Activated CD4-positive, alpha-beta memory T cell treated with anti-CD3 and anti-CD28 coated beads, Interleukin-2, amount 10 ng/mL, durations not matched to agents 7 days and 5 days (primary cell): ENCODE measurements at places on chromosomes 2 and 18. TPM values are rescaled to one million over a fixed set of nuclear protein-coding genes. Genes with fewer than 3 reads are reported as not detected.

GRCh38 chr2:148218326-148219075 lies 197.6 kb downstream of the MBD5 start:
- H3K27ac ChIP-seq, result no peak overlapping the region
- H3K4me1 ChIP-seq, result no peaks in the 10 kb centered on the region
- H3K4me3 ChIP-seq, result no peak overlapping the region
- H3K36me3 ChIP-seq, result peaks cover 5% of the 10 kb centered on the region
- no peaks in the 10 kb centered on the region for H3K27me3 ChIP-seq
- no peak for DNase-seq

GRCh38 chr2:18396329-18397010 lies 164.0 kb downstream of the RDH14 start:
- H3K4me3 ChIP-seq, result no peak overlapping the region
- DNase-seq, result no peak
- H3K27me3 ChIP-seq, result peaks cover 1% of the 10 kb centered on the region
- no peaks in the 10 kb centered on the region for H3K36me3 ChIP-seq
- H3K27ac ChIP-seq, result no peak overlapping the region

The EPB41L3 gene
- 0.73 TPM for total RNA-seq

GRCh38 chr18:58501066-58501896 lies 127.6 kb downstream of the ALPK2 start:
- no peak overlapping the region for H3K4me3 ChIP-seq
- H3K27ac ChIP-seq, result no peak overlapping the region
- peaks cover 4% of the 10 kb centered on the region for H3K4me1 ChIP-seq
- H3K27me3 ChIP-seq, result peaks cover 13% of the 10 kb centered on the region

GRCh38 chr2:221649051-221649775 lies 77.1 kb upstream of the EPHA4 start:
- H3K36me3 ChIP-seq, result no peaks in the 10 kb centered on the region
- no peak overlapping the region for H3K27ac ChIP-seq
- DNase-seq, result no peak
- no peaks in the 10 kb centered on the region for H3K27me3 ChIP-seq

DNA sequence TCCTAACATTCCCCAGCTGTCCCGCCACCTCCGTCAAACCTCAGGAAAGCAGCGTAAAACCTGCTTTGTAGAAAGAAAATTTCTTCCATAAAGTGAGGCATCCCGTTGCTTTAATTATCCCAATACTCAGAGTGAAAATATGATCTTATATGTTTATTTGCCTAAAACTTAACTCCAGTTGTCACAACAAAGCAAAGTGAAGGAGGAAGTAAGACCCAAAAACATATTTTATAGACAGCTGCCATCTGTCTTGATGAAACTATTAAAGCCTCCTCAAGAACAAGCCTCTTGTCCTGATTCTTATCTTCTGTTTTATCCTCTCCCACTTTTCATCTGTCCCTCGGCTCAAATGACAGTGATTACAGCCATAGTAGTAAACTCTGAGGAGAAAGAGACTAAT lies 28.9 kb upstream of the LPIN2 start:
- H3K36me3 ChIP-seq, result no peaks in the 10 kb centered on the region
- H3K4me1 ChIP-seq, result peaks cover 32% of the 10 kb centered on the region
- DNase-seq, result no peak
- H3K27ac ChIP-seq, result no peak overlapping the region

DNA sequence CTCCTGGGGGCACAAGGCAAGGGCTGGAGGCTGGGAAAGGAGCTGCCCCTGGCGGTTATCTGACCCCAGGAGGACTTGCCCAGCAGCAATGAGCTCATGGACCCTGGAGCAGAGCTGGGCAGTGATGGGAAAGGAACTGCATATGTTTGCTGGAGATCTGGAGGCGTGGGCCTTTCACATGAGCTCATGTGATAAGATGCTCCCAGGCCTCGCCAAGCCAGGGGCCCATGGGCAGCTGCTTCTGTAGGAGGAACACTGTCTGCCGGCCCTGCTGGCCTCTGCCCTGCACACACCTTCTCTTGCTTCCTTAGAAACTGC lies 9.0 kb upstream of the NPPC start:
- no peaks in the 10 kb centered on the region for H3K4me1 ChIP-seq
- no peaks in the 10 kb centered on the region for H3K36me3 ChIP-seq
- peaks cover 2% of the 10 kb centered on the region for H3K27me3 ChIP-seq
- no peak overlapping the region for H3K4me3 ChIP-seq

- peaks cover 3% of the 10 kb centered on the region for H3K27me3 ChIP-seq
- no peak overlapping the region for H3K4me3 ChIP-seq
- DNase-seq, result no peak
- no peak overlapping the region for H3K27ac ChIP-seq
- H3K36me3 ChIP-seq, result no peaks in the 10 kb centered on the region
These were observed 105.7 kb upstream of the GAREM1 start for GRCh38 chr18:32576296-32576916.

- no peak for DNase-seq
- no peak overlapping the region for H3K27ac ChIP-seq
- no peaks in the 10 kb centered on the region for H3K4me1 ChIP-seq
- peaks cover 1% of the 10 kb centered on the region for H3K27me3 ChIP-seq
These were observed 8.1 kb downstream of the KYNU start for GRCh38 chr2:142885543-142885942.

DNA sequence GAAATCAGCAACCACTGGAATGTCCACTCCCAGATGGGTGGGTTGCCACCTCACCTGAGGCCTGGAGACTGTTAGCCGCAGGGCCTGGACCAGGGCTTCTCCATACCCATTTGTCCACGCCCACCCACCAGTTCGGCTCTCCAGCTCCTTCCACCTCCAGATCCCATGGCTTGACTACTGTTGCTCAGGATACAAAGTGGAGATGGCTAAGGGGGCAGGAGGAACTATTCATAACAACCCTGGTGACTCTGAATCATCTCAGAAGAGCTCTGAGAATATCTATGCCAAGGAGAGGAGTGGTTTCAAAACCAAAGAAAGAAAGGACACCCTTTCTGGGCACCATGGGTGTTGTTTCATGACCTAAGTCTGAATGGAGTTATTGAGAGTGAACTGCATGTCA lies 145.8 kb downstream of the LAMA3 start:
- H3K36me3 ChIP-seq, result no peaks in the 10 kb centered on the region
- no peak for DNase-seq
- H3K4me1 ChIP-seq, result peaks cover 14% of the 10 kb centered on the region

DNA sequence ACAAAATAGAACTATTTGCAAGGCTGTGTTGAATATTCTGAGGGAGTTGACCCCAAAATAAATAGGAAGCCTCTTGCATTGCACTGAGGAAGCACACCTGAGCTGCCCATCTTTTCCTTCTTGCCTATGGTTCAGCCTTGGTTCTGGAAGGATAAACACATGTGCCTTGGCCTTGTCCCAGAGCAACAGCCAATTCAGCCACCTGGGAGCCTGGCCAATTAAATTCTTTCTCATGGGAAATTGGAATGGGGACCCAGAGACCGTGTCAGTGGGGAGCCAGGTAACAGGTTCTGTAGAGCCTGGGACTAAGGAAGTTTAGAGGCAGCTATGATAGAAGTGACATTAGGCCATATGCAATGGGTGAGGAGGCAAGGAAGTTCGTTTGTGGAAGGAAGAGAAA lies 99.6 kb downstream of the KLF7 start:
- H3K27me3 ChIP-seq, result peaks cover 10% of the 10 kb centered on the region
- H3K4me3 ChIP-seq, result no peak overlapping the region
- no peaks in the 10 kb centered on the region for H3K36me3 ChIP-seq
- no peak overlapping the region for H3K27ac ChIP-seq

DNA sequence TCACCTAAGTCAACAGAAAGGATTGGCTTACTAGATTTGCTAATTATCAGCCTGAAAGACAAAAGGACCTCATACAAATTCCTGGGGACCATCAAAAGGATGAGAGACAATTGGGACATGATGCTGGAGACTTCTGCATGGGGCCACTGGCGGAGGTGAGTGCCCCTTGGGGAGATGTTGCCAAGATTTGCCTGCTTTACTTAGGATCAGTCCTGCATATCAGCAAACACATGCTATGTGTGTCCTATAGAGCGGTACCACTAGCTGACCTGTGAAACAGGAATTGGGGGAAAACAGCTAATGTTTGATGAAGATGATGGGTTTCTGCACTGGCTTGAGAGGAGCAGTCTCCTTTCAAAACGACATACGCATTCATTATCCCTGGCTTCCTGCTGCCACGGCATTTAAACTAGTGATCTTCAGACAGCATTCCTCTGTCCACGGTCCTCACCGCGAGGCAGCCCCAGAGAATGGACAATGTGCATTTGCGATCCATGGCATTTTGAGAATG lies 104.2 kb downstream of the TGIF1 start:
- no peak overlapping the region for H3K4me3 ChIP-seq
- no peaks in the 10 kb centered on the region for H3K36me3 ChIP-seq
- no peaks in the 10 kb centered on the region for H3K27me3 ChIP-seq
- H3K27ac ChIP-seq, result no peak overlapping the region
- H3K4me1 ChIP-seq, result no peaks in the 10 kb centered on the region

- peaks cover 16% of the 10 kb centered on the region for H3K36me3 ChIP-seq
- H3K27ac ChIP-seq, result no peak overlapping the region
- H3K27me3 ChIP-seq, result no peaks in the 10 kb centered on the region
- DNase-seq, result no peak
- no peaks in the 10 kb centered on the region for H3K4me1 ChIP-seq
These were observed 45.1 kb downstream of the ATIC start for GRCh38 chr2:215356948-215357461.

The LYPD6 gene
- not detected for total RNA-seq

The KCNG3 gene
- not detected for total RNA-seq

GRCh38 chr2:149451417-149452165 lies 121.2 kb downstream of the LYPD6 start:
- peaks cover 3% of the 10 kb centered on the region for H3K4me1 ChIP-seq
- no peak overlapping the region for H3K4me3 ChIP-seq
- no peak for DNase-seq
- H3K27me3 ChIP-seq, result no peaks in the 10 kb centered on the region
- H3K27ac ChIP-seq, result no peak overlapping the region
- no peaks in the 10 kb centered on the region for H3K36me3 ChIP-seq

- no peaks in the 10 kb centered on the region for H3K4me1 ChIP-seq
- H3K27ac ChIP-seq, result no peak overlapping the region
- no peak for DNase-seq
- H3K27me3 ChIP-seq, result peaks cover 10% of the 10 kb centered on the region
These were observed 171.9 kb downstream of the LTBP1 start for GRCh38 chr2:33118651-33119050.

The GMCL1 gene
- total RNA-seq, result 30.1 TPM

- no peaks in the 10 kb centered on the region for H3K36me3 ChIP-seq
- H3K27ac ChIP-seq, result no peak overlapping the region
- no peaks in the 10 kb centered on the region for H3K27me3 ChIP-seq
- no peak overlapping the region for H3K4me3 ChIP-seq
These were observed 669.5 kb upstream of the REG3G start for GRCh38 chr2:78355967-78356366.

- H3K4me1 ChIP-seq, result peaks cover 12% of the 10 kb centered on the region
- DNase-seq, result no peak
- H3K27me3 ChIP-seq, result peaks cover 4% of the 10 kb centered on the region
- H3K4me3 ChIP-seq, result no peak overlapping the region
- no peak overlapping the region for H3K27ac ChIP-seq
These were observed 157.9 kb upstream of the TTC39C start for GRCh38 chr18:23856466-23857163.

- DNase-seq, result no peak
- peaks cover 10% of the 10 kb centered on the region for H3K4me1 ChIP-seq
- H3K27me3 ChIP-seq, result no peaks in the 10 kb centered on the region
- no peak overlapping the region for H3K4me3 ChIP-seq
These were observed 38.3 kb downstream of the MRPL44 start for GRCh38 chr2:223995569-223995968.

The POMC gene
- total RNA-seq, result 3.0 TPM

The EFHD1 gene
- total RNA-seq, result 2.0 TPM

The IL36B gene
- total RNA-seq, result not detected

GRCh38 chr2:168964251-168964807 lies 63.2 kb downstream of the G6PC2 start:
- peaks cover 4% of the 10 kb centered on the region for H3K27me3 ChIP-seq
- H3K36me3 ChIP-seq, result no peaks in the 10 kb centered on the region
- H3K4me3 ChIP-seq, result no peak overlapping the region
- DNase-seq, result no peak
- no peak overlapping the region for H3K27ac ChIP-seq
- peaks cover 18% of the 10 kb centered on the region for H3K4me1 ChIP-seq

The SKOR2 gene
- not detected for total RNA-seq

The VWA3B gene
- not detected for total RNA-seq

GRCh38 chr2:103898561-103898960 lies 955.4 kb upstream of the POU3F3 start:
- H3K27me3 ChIP-seq, result no peaks in the 10 kb centered on the region
- H3K4me1 ChIP-seq, result no peaks in the 10 kb centered on the region
- H3K27ac ChIP-seq, result no peak overlapping the region

DNA sequence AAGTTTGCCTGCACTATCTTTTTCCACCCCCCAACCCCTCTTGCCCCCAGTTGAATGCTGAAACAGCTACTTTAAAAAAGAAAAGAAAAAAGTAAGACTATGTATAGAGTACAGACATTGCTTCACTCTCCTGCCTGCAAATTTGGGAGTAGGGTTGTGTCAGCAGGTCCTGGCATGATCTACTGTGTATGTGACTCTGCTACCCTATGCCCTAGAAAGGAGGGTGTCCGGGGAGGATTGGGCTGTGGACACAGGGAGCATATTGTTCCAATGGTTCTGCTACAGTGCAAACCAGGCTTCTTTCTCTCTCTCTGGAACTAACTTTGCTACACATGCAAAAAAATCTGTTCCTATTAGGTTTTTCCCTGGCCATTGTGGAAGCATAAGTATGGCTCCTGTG lies 9.9 kb upstream of the ZEB2 start:
- no peaks in the 10 kb centered on the region for H3K4me1 ChIP-seq
- DNase-seq, result no peak
- no peak overlapping the region for H3K27ac ChIP-seq
- H3K4me3 ChIP-seq, result no peak overlapping the region
- peaks cover 80% of the 10 kb centered on the region for H3K27me3 ChIP-seq
- no peaks in the 10 kb centered on the region for H3K36me3 ChIP-seq

The GKN2 gene
- not detected for total RNA-seq

The SPP2 gene
- not detected for total RNA-seq

DNA sequence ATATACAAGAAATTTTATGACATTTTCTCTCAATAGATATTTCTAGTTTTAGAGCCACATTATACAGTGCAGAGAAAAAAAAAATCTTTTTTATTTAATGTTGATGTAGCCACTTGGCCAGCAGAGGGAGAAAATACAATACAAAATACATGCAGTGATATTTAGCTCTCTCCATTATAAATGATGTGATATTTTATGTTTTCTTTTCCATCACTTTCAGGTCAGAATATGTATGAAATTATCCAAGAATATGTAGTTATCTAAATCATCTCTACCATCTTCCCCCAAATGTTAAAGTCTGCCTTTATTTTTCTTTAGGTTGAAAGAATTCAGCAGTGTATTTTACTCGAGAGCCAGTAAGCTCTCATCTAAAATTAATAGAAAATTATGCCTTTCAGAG lies 533.6 kb upstream of the FSHR start:
- H3K4me1 ChIP-seq, result no peaks in the 10 kb centered on the region
- H3K27me3 ChIP-seq, result no peaks in the 10 kb centered on the region
- DNase-seq, result no peak
- H3K36me3 ChIP-seq, result no peaks in the 10 kb centered on the region
- H3K4me3 ChIP-seq, result no peak overlapping the region
